ENCODE measurements at places on chromosomes 16 and 17. TPM values are rescaled to one million over a fixed set of nuclear protein-coding genes. Genes with fewer than 3 reads are reported as not detected.

DNA sequence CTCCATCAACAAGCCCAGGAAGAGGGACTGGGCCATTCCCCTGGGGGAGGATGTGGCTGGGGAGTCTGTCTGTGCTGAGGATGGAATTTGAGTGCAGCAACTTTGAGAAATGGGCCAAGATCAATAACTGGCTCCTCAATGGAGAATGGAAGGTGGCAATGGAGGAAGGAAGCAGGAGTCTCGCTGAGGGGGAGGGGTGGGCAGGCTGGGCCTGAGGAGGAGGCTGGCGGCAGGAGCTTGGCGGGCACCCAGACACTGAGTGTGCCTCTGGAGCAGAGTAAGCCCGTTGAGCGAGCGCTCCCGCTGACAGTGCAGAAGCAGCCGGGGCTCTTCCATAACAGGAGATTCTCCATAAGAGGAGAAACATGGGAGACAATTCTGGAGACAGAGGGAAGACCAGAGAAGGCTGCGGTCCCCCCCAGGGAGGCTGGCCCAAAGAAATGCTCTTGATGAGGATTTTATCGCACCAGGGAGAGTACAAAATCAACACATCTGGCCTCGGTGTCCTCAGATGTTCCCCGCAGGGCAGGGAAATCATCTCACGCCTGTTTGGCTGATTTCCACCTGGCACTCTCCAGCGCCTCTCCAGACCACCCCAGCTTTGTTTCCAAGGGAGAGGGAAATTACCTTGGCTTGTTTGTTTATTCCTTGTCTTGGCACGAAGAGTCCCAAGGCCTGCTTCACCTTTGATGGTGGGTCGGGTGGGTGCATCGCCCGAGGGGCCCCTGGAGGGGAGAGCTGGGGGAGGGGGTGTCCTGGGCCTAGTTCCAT lies 2.8 kb upstream of the MMP15 start:
- DNase-seq = no peak

- no peak for DNase-seq
These were observed 4.9 kb downstream of the CDH11 start for GRCh38 chr16:65116818-65117430.

DNA sequence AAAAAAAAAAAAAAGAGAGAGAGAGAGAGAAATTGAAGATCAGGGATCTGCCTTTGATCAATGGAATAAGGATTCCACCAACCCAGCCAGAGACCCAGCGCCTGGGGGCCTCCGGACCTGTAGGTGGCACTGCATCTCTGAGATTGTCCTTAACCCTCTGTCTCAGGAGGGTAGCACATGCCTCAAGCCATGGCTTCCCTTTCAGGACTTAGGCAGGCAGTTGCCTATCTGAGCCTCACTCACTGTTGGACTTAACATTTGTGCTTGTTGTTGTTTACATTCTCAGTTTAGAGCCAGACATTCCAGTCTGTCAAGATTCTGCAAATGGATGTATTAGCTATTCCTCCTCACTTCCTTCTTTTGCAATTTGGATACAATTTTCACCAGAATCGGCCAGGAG lies 5.1 kb upstream of the SCNN1B start:
- no peak for DNase-seq

DNA sequence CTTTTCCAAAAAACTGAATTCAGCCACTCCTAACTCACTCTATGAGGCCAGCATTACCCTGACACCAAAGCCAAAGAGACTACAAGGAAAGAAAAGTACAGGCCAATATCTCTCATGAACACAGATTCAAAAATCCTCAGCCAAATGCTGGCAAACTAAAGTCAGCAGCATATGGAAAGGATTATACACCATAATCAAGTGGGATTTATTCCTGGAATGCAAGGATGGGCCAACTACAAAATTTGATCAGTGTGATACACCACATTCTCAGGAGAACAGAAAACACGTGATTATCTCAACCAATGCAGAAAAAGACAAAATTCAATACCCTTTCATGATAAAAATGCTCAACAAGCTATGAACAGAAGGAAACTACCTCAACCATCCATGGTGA lies 7.7 kb upstream of the AATK start:
- DNase-seq = no peak

DNA sequence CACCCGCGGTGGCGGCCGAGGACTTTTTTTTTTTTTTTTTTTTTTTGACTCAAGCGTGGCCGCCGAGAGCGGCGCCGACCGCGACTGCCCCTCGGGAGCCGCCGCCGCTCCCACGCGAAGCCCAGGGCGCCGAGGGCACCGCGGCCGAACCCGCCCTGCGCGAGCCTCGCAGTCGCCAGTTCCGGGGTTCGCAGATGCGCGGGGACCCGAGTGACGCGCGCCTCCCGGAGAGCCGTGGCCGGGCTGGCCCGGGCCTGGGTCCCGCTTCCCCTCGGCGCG lies 1.1 kb downstream of the METRNL start:
- DNase-seq = no peak

DNA sequence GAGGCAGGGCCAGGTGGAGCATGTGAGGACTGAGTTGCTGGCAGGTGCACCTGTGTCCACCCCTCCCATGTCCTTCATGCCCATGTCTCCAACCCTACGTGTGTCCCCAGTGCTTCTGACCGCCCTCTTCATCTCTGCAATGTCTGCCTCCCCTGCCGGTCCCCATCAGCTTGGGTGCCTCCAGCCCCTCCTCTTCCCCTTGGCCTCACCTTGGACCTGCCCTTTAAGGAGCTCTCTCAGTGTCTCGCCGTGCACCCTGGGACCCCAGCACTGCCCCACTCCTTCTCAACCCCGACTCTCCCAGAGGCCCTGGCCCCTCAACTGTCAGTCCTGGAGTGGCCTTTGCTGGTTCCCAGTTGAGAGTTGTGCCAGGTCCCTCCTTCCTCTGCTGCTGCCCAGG lies 15.0 kb downstream of the RIPOR1 start:
- DNase-seq = no peak

The PPY gene
- total RNA-seq = not detected

The ABAT gene
- total RNA-seq = 9.3 TPM

The SLC16A5 gene
- total RNA-seq = 9.2 TPM

All from thoracic aorta (tissue), 2 donors.